ENCODE measurements at places on chromosomes 1 and 21.

- no peak for DNase-seq
Measured at GRCh38 chr1:23500466-23500865, 16.5 kb upstream of the ASAP3 start.

DNA sequence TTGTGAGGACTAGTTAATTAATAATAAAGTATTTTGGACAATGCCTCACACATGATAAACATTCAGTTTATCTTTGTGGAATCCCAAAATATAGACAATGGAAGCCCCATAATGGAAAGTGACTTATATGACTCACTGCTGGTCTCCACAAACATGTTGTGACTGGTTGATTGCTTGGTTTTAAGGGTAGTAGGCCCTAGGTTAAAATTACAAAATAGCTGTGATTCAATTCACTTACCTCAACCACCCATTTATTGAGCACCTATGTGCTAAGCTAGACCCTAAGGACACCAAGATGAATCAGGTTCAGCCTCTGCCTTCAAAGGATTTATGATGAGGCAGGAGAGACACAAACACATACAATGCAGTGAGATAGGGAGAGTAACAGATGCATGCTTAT is 42.4 kb downstream of the KANK4 start:
- no peak for DNase-seq

DNA sequence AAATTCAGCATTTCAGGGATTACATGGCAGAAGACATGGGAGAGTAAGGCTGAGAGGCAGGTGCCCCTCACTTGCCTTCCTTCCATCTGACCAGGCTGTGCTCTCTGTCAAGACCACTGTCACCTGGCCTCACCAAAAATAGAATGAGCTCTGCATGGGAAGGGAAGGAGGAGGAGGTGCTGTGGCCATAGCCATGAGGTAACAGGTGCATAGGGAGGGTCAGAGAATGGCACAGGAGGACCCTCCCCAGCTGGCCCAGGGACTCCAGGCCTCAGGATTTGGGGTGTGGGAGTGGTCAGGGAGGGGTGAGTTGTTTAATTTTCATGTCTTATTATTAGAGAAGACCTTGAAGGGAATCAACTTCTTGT is 192.3 kb downstream of the FCRL5 start:
- no peak for DNase-seq

DNA sequence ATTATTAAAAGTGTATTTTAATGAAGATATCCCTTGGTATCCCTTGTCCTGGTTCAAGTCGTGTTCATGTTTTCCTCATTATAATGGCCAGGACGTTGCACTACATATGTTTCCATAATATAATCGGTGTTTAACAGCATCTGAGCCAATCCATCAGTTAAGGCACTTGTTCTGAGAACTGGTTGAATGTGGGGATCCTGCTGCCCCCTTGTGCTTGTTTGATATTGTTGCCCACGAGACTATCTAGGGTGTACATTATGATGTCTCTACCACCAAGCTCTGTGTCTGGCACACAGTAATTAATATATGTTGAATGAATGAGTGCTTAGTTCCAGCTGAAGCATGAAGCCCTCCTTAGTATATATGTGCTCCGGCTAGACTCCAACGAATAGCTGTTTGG is 193.0 kb downstream of the CACNA1E start:
- DNase-seq, result peak; percentile 18

GRCh38 chr1:24045771-24046170 is 65.6 kb upstream of the SRSF10 start:
- no peak for DNase-seq

- DNase-seq, result no peak
Measured at GRCh38 chr1:85604298-85604997, 23.9 kb downstream of the CCN1 start.

DNA sequence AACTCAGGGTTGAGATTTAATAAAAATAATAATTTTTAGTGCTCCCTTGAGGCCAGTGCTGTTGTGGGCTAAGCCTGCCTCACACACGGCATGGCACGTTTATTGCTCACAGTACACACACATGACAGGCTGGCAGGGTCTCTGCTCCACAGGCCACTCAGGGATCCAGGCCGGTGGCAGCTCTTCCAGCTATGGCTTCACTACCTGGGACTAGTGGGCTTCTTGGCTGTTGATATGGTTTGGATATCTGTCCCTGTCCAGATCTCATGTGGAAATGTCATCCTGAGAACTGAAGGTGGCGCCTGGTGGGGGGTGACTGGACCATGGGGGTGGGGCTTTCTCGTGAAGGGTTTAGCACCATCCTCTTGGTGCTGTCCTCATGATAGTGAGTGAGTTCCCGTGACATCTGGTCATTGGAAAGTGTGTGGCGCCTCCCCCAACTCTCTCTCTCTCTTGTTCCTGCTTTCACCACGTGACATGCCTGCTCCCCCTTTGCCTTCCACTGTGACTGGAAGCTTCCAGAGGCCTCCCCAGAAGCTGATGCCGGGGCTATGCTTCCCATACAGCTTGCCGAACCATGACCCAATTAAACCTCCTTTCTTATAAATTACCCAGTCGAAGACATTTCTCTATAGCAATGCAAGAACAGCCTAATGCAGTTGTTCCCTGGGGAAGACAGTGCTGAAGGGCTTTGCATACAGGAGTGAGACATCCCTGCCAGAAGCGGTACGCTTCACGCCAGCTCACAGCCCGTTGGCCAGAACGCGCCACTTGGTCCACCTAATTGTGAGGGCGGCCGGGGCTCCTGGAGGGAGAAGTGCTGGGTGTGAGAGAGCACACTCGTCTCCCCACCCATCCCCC is 226.9 kb upstream of the C1orf174 start:
- no peak for DNase-seq

DNA sequence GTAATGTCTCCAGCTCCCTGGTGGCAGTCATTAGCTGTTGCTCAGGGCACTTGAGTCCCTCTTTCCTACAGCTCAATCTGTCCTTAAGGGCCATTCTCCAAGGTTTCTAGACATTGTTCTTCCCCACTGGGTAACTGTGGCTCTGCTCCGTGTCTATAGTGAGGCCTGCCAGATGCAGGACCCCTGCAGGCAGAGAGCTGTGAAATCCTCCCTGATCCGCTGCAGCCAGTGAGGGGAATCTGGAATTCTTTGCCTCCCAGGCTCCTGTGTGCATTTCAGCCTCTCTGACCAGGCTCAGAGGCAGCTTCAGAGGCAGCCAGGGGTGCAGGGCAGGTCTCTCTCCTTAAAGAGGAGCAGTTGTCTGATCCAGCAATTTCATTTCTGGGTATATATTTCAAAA is 14.4 kb upstream of the IGSF21 start:
- DNase-seq, result no peak

- peak; percentile 35 for DNase-seq
Measured at GRCh38 chr1:165481820-165482532, 37.0 kb upstream of the RXRG start.

- peak; percentile 45 for DNase-seq
Measured at GRCh38 chr1:150563340-150564038, 14.3 kb downstream of the ADAMTSL4 start.

- DNase-seq, result no peak
Measured at GRCh38 chr1:100851726-100852125, 42.9 kb downstream of the EXTL2 start.

- no peak for DNase-seq
Measured at GRCh38 chr1:13517193-13517812, 3.5 kb upstream of the LRRC38 start.

DNA sequence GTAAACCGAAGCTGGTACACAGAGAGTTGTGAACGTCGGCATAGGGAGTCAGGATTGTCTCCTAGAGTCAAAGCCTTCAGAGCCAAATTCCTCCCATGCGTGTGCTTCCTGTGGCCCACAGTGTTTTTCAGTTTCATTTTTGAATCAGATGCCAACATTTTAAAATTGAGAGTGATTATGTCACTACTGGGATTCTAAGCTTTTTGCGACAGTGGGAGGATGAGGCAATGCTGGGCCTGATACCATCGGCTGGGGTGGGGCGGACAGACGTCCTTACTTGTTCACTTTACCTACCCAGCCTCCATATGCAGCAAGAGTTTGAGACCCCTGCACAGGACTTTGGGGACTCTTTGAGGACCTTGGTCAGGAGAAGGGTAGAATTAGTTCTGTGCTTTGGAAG is 1.3 kb upstream of the KLHDC7A start:
- no peak for DNase-seq

DNA sequence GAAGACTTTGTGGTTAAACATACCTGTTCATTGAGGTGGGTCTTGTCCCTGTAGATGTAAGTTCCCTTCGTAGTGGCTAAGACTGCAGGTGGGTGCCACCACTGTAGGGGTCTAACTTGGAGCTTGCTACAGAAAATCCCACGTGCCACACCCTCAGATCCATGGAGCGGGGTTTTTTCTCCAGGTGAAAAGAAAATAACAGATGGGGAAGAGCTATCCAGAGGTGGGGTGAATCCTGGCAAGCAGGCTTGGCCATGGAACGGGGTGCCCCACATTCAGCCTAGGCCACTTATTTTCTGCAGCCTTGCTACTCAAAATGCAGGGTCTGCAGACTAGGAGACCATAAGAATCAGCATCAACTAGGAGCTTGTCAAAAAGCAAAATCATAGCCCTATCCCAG is 24.0 kb downstream of the EXOC8 start:
- DNase-seq, result no peak

- no peak for DNase-seq
Measured at GRCh38 chr1:49013079-49013478, 236.4 kb upstream of the BEND5 start.

DNA sequence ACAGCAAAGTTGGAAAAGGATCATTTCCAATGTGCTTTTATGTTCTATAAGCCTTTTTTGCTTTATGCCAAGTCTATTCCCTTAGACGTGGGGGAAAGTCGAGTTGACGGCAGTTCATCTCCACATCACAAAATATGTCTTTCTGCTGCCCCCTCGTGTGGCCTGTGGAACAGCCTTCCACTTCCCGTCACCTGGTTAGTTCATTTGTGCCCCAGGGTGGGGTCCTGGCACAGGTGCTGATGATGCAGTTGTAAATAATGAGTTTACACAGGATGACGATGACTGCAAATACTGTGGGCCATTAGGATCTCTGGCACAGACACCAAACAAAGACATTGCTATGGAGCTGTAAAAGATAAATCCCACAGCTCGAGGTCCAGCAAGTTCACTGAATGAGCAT is 10.0 kb upstream of the OTUD3 start:
- peak; percentile 97 for DNase-seq

DNA sequence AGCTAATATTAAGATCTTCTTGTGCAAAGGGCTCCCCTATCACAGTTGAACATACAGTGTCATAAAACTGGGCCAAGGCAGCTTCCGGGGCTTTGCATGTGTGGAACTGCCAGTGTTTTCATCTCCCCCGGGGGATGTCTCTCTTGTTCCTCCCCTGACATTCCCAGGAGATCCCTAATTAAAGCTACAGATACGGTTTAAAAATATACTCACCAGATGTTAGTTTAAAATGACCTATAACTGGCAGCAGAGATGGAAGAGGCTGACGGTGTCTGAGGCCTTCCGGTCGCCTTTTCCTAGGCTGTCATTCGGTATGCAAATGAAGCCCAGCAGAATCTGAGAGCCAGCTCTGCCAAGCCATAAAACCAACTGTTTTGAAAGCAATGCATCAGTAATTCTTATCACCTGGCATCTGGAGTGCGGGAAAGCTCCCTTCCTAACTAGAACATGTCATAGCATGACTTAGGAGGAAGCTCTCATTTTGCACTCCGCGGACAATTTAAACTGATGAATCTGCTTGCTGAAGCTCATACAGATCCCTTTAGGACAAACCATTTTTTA is 436.5 kb upstream of the VAMP3 start:
- DNase-seq, result peak; percentile 25

- no peak for DNase-seq
Measured at GRCh38 chr21:20443558-20444155, 554.6 kb upstream of the NCAM2 start.

DNA sequence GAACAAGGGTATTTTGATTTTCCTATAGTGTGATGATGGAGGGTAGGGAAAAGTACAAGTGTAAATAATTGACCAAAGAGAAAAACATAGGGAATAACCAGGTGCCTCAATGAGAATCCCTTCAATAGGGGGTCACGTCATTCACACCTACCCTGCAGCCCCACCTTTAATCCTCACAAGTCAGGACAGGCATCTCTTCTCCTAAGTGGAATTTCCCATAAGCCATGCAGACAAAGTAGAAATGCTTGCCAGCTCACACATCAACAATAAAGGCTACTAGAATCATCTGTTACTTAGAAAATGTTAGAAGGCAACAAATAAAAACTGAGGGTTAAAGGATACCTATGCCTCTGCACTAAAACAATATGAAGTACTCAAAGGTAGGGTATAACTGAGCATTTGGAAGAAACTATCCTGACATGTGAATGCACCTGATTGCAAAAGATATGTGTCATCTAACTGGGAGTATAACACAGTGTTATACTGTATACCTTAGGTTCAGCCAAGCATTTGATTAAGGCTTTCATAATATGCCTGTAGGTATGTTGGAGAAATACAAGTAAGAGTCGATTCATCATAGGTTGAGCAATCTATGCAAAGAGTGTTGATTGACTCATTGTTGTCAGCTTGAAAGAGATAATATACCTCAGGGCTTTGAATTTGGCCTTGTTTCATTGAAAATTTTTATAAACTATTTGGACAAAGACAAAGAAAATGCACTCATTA is 32.4 kb upstream of the ATP1A1 start:
- DNase-seq, result no peak

- DNase-seq, result no peak
Measured at GRCh38 chr1:54806931-54807611, 5.9 kb upstream of the TTC22 start.

GRCh38 chr1:37553598-37553926 is 531 bp downstream of the SNIP1 start:
- no peak for DNase-seq

- DNase-seq, result no peak
Measured at GRCh38 chr1:121445679-121446078, 260.9 kb downstream of the SRGAP2C start.

DNA sequence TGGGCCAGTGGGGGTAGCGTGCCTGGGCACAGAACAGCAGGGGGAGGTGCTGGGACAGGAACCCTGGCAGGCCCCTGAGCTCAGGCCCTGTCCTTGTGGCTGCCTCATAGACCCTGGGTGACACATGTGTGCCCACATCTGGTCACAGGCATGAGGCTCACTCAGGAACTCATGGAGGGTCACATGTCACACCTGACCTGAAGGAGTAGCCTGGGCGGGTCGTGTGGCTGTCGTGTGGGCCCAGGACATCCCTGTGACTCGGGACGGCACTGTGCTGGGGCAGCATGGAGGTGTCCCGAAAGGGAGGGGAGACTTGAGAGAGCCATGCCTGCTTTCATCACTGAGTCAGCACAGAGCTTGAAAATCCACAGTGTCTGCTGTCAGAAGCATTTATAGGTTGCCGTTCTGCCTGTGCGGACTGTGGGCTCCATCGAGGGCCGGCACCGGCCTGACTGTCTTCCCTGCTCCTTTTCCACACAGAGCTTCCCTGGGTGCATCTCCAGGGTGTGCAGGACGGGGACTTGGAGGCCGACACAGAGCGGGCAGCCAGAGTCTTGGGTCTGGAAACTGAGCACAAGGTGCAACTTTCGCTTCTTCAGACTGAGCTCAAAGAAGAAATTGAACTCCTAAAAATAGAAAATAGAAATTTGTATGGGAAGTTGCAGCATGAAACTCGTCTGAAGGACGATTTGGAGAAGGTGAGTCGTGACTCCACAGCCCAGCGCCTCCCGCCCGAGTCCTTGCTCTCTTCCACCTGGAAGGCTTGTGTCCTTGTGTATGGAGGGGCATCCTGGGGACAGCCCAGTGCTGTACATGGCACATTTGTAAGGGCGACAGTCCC is 32.8 kb downstream of the PCNT start:
- DNase-seq, result no peak

All from large intestine (tissue), 12 donors.